BE2C (cell line): ENCODE measurements at places on chromosomes 16 and 17.

DNA sequence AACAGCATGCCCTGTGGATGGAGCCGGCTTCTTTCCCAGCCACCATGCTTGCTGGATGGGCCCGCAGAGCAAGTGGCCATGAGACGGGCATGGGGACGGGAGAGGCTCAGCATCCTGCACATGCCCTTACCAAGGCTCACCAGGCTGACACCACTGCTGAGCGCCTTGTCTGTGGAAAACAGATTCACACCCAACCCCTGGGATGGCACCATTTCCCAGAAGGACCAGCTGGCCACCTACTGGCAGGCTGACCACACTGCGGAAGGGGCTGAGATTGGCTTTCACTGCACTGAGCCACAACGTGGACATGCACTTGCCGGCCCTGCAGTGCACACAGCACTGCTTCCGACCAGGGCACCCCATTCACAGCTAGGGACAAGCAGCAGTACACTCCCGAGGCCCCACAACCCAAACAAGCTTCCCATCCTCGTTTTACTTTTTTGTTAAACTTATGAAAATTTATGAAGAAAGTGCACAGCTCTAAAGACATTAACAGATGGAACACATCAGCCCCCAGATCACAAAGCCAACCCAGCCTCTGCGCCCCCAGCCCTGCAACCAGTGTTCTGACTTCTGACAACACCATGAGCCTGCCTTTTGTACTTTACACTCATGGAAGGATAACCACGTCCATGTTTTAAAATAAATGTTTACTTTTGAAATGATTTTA lies 13.9 kb upstream of the KRTAP17-1 start:
- DNase-seq = peak; percentile 63

DNA sequence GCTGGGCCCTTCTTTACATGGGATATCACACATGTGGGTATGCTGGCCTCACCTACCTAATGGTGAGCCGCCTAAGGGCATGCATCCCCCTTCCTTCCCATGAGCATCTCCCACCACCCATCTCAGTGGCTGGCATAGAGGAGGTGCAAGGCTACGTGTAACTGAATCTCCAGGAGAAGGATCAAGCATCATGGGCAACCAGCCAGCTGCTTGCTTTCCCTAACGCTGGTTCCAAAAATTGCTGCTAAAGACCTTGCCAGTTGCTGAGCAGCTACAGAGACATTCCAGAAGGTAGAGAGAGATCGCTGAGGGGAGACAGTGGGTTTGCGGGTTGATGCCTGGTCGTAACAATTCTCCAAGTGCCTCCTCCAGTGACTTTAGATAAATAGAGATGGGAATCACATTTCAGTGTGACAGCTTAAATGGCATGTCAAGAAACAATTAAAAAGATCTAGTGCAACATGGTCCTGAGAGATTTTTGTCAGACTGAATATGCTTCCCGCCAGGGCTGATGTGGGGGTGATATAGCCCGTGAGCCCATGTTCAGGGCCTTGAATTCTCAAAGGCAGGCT lies 378.4 kb upstream of the CDH5 start:
- no peak for DNase-seq

DNA sequence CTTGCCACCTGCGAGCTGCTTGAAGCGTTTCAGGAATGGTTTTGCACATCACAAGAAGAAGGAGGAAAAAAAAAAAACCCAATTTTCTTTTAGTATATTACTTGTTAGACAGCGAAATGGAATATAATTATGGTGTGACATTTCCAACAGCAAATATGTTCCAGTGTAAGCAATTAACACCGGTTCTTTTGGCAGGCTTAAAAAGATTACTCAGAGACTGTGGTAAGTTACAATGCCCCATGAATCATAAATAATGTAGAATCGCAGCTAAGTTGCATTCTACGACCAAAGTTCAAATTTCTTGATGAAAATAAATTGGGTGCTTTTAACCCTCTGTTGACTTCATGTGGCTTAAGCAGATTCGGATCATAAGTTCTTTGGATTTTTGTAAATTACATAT lies 245.2 kb downstream of the XYLT1 start:
- DNase-seq = no peak

GRCh38 chr17:72176951-72177660 lies 56.3 kb downstream of the SOX9 start:
- no peak for DNase-seq

- no peak for DNase-seq
These were observed 16.9 kb downstream of the CARHSP1 start for GRCh38 chr16:8851761-8852403.

- DNase-seq = no peak
These were observed 655 bp upstream of the KLHDC4 start for GRCh38 chr16:87766485-87766797.

DNA sequence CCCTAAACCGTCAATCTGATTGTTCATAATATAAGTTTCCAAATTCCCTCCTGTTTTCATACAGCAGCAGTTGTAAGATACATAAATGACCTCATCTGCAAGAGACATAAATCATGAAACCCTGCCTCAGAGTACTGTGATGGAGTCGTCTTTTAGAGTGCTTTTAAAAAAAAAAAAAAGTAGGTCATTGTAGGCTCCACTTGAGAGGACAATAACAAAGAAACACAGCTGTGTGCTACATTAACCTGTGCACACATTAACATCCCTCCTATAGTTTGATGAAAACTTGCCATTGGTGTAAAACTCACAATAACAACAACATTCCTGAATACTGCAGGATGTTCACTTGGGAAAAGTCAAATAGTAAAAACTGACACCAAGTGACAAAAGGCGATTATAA lies 56.5 kb downstream of the XPO6 start:
- DNase-seq = no peak

GRCh38 chr16:65041667-65042066 lies 80.2 kb downstream of the CDH11 start:
- DNase-seq = no peak

- DNase-seq = no peak
These were observed 7.9 kb upstream of the MYO15A start for GRCh38 chr17:18100616-18101015.

GRCh38 chr17:67422897-67423296 lies 45.8 kb downstream of the PITPNC1 start:
- no peak for DNase-seq

GRCh38 chr16:69600202-69600601 lies 34.4 kb downstream of the NFAT5 start:
- no peak for DNase-seq

DNA sequence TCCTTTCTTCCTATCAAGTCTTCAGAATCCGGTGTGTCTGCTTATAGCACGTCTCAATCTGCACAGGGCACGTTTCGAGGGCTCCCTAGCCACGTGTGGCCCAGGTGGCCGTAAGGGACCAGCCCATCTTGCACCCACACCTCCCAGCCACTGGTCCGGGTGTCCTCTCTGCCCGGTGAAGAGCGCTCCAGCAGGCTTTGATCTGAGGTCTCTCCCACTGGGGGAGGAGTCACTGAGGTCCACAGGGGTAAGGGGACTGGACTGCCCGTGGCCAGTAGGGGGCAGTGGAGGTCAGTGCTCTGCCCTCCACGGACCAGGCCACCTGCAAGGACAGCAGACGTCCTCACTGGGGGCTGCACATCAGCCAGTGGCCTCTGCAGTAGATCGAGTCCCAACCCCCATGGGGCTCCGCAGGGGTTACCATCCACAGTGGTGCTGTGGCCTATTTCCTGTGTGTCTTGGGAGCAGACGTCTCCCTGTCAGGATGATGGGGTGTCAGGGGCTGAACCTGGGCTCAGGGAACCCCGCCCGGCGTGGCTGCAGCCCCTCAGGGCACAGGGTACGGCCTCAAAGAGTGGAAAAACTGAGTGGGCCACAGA lies 204.1 kb upstream of the CIBAR2 start:
- DNase-seq = peak; percentile 86

DNA sequence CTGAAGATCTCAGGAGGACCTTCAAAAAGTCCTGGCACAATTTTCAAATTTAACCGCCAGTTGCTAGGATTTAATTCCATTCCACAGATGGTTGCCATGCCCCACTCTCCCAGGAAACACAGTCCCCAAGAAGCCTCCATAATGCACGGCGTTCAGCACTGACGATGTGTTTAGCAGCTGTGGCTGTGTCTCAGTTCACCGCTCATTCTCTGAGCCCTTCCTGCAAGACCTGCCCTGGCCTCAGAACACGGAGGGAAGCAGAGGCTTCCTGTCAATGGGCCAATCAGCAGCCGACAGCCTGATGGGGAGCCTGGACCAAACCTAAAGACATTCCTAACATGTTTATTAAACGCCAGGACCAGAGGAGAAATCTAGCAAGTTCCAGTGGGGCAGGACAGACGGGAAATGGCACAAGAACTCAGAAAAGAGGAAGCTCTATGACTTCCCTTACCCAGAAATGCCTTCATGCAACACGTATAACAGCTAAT lies 4.9 kb downstream of the MYLK3 start:
- DNase-seq = no peak

DNA sequence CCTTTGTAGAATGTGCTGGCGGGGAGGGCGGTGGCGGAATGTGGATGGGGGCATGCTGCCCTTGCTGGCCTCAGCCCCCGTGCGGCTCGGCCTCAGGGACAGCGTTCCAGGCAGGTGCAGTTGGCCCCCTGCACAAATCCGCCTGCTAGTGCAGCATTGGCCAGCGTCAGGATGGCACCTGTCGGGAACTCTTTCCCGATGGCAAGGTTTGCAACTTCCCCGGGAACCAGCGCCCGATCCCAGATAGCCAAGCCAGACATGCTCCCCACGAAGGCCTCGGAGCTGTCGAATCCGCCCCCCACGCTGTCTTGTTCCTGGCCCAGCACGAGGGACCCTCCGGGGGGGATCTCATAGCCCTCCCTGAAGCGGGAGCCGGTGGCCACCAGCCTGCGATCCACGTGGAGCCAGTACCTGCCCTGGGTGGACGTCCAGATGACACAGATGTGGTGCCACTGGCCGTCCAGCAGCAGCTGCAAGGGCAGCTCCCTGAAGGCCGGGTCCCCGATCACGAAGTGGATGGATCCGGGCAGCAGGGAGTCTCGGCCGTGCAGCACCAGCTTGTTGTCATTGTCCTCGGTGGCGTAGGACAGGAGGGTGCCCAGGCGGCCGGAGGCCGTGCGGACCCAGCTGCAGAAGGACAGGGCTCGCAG lies 2.8 kb downstream of the PTX4 start:
- DNase-seq = no peak

GRCh38 chr17:8117980-8118768 lies at the start of gene ALOXE3:
Gene ALOXE3 (minus strand): TSS chr17:8118514. CDS start chr17:8117990, 524 bp downstream.
- DNase-seq = peak; percentile 45

DNA sequence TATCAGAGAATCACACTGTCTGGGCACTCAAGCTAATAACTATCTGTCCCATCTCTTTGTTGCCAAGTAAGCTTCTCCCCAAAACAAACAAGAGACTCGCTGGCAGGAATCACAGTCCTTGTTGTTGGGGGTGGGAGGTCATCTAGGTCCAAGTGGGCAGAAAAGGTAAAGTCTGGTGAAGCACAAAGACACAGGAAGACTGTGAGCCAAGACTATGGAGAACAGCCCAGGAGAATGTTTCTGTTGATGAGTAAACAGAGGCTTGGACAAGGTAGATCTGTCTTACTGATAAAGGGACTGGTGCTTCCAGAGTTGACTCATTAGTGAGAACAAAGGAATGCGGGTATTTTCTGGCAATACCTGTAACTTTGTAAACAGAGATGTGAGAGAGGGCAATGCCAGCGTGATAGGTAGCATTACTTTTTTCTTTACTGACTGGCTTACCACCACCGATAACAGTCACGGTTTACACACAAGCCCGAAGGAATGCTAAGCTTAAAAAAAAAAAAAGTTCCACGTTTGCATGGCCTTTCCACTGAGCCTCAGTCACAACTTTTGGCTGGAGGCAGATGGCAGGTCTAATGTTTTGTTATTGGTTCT lies 11.5 kb upstream of the MMD start:
- no peak for DNase-seq

GRCh38 chr17:67675481-67675880 lies 42.3 kb upstream of the NOL11 start:
- DNase-seq = no peak

DNA sequence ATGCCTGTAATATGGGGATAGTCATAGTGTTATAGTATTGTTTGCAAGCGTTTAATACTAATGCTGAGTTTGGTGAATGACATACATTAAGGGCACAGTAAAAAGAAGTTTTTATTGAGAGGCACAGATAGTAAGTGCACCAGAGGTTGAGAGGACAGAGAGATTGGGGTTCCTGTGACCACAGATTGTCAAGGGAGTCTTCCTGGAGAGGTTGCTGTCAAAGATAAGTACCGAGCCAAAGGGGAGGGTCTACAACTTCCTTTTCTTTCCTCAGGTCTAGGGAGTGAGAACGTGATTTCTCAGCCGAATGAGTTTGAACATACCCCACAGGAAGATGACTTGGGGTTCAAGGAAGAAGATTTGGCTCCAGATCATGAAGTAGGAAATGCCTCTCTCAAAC lies 1.8 kb downstream of the ZNF48 start:
- no peak for DNase-seq

DNA sequence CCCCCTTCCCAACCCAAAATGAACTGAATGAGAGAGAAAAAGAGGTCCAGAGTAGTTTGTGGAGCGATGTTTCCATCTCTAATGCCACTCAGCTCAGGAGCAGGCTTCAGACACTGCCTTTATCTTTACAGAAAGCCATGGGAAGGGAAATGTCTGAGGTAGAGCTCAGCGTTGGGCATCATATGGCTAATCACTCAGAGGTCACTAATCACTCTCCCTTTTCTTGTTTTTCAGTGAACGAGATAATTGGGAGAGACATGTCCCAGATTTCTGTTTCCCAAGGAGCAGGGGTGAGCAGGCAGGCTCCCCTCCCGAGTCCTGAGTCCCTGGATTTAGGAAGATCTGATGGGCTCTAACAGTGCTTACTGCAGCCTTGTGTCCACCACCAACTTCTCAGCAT lies 9.8 kb downstream of the ESRP2 start:
- DNase-seq = no peak

- peak; percentile 75 for DNase-seq
These were observed 562 bp downstream of the USP31 start for GRCh38 chr16:23148513-23149266.

DNA sequence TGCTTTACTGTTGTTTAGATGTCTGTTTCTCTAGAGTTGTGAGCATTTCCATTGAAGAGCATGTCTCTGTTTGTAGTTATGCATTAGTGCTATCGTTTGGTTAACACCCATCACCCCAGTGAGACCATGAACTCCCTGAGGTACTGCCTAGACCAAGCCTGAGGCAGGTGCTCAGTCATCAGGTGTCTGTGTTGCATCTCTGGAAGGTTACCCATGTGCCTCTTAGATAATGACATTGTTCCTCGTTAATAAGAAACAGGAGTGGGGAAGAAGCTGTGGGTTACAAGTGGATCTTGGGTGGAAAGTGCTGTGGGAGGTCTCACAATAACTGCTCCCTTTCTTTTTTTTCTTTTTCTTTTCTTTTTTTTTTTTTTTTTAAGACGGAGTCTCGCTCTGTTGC lies 18.3 kb downstream of the DNAJA3 start:
- no peak for DNase-seq

GRCh38 chr16:67088551-67088950 lies 21.2 kb upstream of the PHAF1 start:
- DNase-seq = no peak
